ENCODE measurements at places on chromosomes 2 and 18.

GRCh38 chr18:36181898-36182506, 5.3 kb upstream of the MOCOS start:
- no peak overlapping the region for H3K27ac ChIP-seq
- peaks cover 4% of the 10 kb centered on the region for H3K4me1 ChIP-seq
- no peaks in the 10 kb centered on the region for H3K36me3 ChIP-seq

DNA sequence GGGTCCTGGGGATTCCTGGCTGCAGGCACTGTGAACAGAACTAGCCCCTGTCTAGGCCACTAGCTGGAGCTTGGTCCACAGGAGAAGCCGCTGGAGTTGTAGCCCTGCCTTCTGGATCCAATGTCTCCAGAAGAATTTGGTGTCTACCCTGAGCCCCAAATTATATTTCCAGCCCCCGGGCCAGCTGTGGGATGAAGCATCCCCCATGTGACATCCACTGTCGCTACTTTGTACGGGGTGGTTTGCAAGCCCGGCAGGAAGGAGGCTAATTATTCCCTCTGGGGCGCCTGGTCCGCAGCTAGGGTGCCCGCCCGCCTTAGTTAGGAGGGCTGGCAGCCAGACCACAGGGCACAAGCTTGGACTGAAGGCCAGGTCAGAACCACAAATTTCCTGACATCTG, 106.5 kb downstream of the SMAD7 start:
- no peaks in the 10 kb centered on the region for H3K27me3 ChIP-seq
- no peaks in the 10 kb centered on the region for H3K4me1 ChIP-seq

GRCh38 chr2:74528600-74529356, 728 bp downstream of the AUP1 start:
- H3K4me3 ChIP-seq = peak overlapping the region; percentile 100
- peak overlapping the region; percentile 85 for H3K27ac ChIP-seq
- no peaks in the 10 kb centered on the region for H3K27me3 ChIP-seq
- H3K4me1 ChIP-seq = peaks cover 19% of the 10 kb centered on the region
- peaks cover 26% of the 10 kb centered on the region for H3K36me3 ChIP-seq

- no peak for DNase-seq
- H3K4me1 ChIP-seq = peaks cover 30% of the 10 kb centered on the region
- no peak overlapping the region for H3K27ac ChIP-seq
- H3K4me3 ChIP-seq = no peak overlapping the region
- H3K27me3 ChIP-seq = no peaks in the 10 kb centered on the region
- H3K36me3 ChIP-seq = no peaks in the 10 kb centered on the region
These were observed 14.3 kb downstream of the NPAS2 start for GRCh38 chr2:100834221-100834620.

- H3K27ac ChIP-seq = no peak overlapping the region
- H3K4me1 ChIP-seq = no peaks in the 10 kb centered on the region
- no peak for DNase-seq
- no peak overlapping the region for H3K4me3 ChIP-seq
- H3K27me3 ChIP-seq = no peaks in the 10 kb centered on the region
These were observed 61.0 kb downstream of the LPIN1 start for GRCh38 chr2:11807156-11808015.

DNA sequence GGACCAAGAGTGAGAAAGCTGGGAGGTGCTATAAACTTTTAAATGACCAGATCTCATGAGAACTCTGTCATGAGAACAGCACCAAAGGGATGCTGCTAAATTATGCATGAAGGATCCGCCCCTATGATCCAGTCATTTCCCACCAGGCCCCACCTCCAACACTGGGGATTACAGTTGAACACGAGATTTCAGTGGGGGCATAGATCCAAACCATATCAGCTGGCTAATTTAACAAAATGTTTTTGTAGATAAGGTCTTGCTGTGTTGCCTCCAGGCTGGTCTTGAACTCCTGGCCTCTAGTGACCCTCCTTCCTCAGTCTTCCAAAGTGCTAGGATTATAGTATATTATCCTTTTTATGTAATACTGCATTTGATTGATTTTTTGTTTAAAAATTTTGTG, 56.0 kb downstream of the NBEAL1 start:
- H3K36me3 ChIP-seq = peaks cover 3% of the 10 kb centered on the region
- H3K27ac ChIP-seq = no peak overlapping the region
- no peaks in the 10 kb centered on the region for H3K27me3 ChIP-seq
- no peak for DNase-seq

DNA sequence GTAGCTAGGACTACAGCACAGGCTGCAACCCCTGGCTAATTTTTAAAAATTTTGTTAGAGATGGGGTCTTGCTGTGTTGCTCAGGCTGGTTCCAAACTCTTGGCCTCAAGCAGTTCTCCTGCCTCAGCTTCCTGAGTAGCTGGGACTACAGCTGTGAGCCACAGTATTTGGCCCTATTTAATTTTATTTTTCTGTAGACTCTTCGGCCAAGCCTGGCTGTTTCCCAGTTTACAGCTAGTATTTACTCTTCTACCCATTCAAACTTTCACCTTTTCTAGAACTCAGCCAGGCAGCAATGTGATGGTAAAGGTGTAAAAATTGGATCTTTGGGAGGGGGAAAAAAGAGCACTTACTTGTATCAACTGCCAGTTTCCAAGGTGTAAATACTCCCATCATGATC, 35.3 kb downstream of the SH3RF3 start:
- H3K27ac ChIP-seq = no peak overlapping the region
- no peaks in the 10 kb centered on the region for H3K27me3 ChIP-seq
- no peak overlapping the region for H3K4me3 ChIP-seq
- no peak for DNase-seq
- H3K4me1 ChIP-seq = peaks cover 4% of the 10 kb centered on the region

- H3K27ac ChIP-seq = no peak overlapping the region
- H3K4me1 ChIP-seq = no peaks in the 10 kb centered on the region
- H3K4me3 ChIP-seq = no peak overlapping the region
- H3K27me3 ChIP-seq = no peaks in the 10 kb centered on the region
- no peak for DNase-seq
These were observed 746.1 kb upstream of the LRRTM1 start for GRCh38 chr2:81050580-81051095.

DNA sequence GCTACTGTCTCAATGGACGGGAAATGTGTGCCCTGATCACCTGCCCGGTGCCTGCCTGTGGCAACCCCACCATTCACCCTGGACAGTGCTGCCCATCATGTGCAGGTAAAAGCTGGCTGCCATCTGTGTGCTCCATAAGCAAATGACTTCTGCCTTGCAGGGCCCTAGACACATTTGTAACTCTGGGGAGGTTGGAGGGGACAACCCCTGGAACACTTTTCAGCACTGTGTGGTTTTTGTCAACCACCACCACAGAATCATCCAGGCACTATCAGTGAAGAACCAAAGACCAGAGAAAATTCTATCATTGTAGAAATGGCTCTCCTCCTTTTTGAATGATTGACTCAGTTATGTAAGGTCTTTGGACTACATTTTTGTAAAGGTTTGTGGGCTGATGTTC, 84.3 kb downstream of the FEZ2 start:
- DNase-seq = no peak
- no peaks in the 10 kb centered on the region for H3K4me1 ChIP-seq
- H3K27ac ChIP-seq = no peak overlapping the region

GRCh38 chr2:209321076-209321475, 102.8 kb upstream of the MAP2 start:
- no peaks in the 10 kb centered on the region for H3K4me1 ChIP-seq
- no peak overlapping the region for H3K27ac ChIP-seq
- no peaks in the 10 kb centered on the region for H3K36me3 ChIP-seq
- no peak for DNase-seq
- H3K27me3 ChIP-seq = no peaks in the 10 kb centered on the region
- no peak overlapping the region for H3K4me3 ChIP-seq

GRCh38 chr2:159788253-159788652, 9.8 kb downstream of the CD302 start:
- no peak for DNase-seq
- no peak overlapping the region for H3K27ac ChIP-seq
- H3K27me3 ChIP-seq = no peaks in the 10 kb centered on the region
- peaks cover 16% of the 10 kb centered on the region for H3K4me1 ChIP-seq
- H3K4me3 ChIP-seq = no peak overlapping the region

DNA sequence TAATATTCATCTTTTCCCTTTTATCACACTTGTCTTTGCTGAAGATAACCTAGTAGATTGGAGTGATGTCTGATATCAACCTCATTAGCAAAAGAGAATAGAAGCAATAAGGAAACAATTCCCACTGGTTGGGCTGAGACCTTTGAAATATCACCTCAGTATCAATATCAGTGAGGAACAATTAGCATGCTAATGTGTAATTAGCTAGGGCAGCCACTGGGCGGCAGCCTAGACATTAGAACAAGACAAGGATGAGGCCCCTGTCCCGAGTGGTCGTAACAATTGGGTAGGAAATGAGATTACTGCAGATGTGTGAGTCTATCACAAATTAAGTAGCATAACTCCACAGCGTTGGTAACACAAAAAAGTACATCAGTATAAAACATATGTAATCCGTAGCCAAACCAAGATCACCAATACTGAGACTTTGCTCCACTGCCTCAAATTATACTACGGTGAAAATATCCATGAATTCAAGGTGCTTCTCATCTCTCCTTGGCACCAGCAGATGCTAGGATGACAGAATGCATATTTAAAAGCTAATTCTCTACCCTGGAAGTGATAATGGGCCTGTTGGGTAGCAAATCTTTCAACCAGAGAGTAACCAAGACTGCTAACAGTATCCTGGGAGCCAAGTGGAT, 99.1 kb downstream of the ALPK2 start:
- no peak overlapping the region for H3K4me3 ChIP-seq
- H3K4me1 ChIP-seq = peaks cover 13% of the 10 kb centered on the region
- no peaks in the 10 kb centered on the region for H3K27me3 ChIP-seq

- no peak overlapping the region for H3K27ac ChIP-seq
- no peaks in the 10 kb centered on the region for H3K27me3 ChIP-seq
- no peak for DNase-seq
- H3K4me3 ChIP-seq = no peak overlapping the region
- no peaks in the 10 kb centered on the region for H3K36me3 ChIP-seq
- H3K4me1 ChIP-seq = peaks cover 6% of the 10 kb centered on the region
These were observed 41.3 kb upstream of the SLC1A4 start for GRCh38 chr2:64947885-64948284.

DNA sequence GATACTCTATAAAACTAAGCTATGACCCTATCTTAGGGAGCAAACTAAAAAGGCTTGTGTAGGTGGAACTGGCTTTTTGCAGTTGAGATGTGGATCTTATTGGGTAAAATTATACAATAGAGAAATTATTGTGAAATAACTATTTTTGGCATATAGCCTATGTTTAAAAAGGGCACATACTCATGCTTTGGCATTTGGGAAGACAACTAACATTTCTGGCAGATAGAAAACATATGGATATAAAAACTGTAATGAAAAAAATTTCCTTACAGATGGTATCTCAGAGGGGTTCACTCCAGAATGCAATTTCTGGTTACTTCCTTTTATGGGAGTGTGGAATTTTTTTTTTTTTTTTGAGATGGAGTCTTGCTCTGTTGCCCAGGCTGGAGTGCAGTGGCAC, 120.1 kb upstream of the CCDC195 start:
- H3K27me3 ChIP-seq = no peaks in the 10 kb centered on the region
- no peak overlapping the region for H3K4me3 ChIP-seq
- DNase-seq = no peak
- H3K36me3 ChIP-seq = peaks cover 6% of the 10 kb centered on the region
